ENCODE measurements at places on chromosomes 3 and 15.

GRCh38 chr15:58260205-58260724 lies 122.1 kb downstream of the AQP9 start:
- no peak for DNase-seq

- no peak for DNase-seq
These were observed 1110.1 kb downstream of the TBL1XR1 start for GRCh38 chr3:176087066-176087697.

DNA sequence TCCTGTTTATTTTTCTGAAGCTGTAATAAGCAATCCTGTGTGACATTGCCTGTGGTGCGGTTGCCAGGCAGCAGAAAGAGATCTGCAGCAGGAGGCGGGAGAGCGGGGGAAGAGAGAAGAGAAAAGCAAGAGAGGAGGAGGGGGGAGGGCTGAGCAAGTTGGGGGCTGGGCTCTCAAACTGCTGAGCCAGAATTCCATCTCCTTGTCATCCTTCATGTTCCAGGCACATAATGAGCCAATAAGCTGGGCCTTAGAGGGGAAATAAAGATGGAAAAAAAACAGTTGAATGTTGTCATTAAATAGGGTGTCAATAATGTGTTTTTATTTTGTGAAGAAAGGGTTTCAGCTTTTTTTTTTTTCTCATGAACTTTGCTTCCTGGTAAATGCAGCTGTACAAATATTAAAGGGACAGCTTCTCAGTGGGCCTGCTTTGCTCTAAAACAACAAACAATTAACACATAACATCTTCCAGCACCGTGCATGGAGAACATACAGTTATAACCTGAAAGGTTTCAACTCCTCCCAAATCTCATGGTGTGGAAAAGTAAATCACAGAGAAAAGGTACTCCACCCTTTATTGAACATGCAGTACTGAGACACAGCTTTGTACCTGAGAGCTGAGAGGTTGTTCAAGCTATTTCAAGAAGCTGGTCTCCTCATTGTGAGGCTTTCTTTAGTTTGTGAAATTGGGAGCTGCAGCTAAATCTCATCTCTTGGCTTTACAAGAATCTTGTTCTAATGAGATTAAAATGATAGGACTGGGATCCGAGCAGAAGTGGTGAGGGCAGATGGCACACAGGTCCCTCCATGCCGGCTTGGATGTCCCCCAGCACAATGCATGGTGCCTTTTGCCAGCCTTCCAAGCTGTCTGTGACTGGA lies 451.1 kb upstream of the KCNMB2 start:
- DNase-seq = peak; percentile 92

GRCh38 chr3:147507638-147508286 lies 98.6 kb downstream of the ZIC1 start:
- DNase-seq = no peak

DNA sequence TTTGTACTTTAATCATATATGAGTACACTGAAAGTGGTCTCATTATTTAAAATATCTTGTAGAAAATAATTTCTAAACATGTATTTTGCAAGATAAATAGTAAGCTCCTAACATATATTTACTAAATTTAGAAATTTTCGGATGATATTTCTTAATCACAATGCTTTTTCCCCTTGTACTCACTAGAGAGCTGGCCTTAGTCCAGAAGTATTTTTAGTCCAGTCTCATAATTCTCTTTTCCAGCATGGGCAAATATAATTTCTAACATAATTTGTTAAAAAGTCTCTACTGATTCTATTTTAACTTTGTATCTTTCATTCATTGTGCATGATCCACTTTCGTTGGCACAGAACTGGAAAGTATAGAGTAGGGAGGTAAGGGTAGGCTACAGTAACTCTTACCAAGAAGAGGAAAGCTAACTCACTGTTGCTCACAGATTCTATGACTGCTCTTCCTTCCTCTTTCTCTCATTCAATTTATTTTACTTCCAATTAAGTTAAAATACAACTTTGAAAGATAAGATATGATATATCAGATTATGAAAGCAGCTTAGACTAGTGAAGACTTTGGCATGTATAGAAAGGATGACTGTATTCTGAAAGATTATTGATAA lies 39.3 kb downstream of the FGF7 start:
- DNase-seq = no peak

- no peak for DNase-seq
These were observed 102.2 kb downstream of the PTPRG start for GRCh38 chr3:61663356-61664104.

- DNase-seq = no peak
These were observed 9.9 kb downstream of the KIF23 start for GRCh38 chr15:69424001-69424400.

GRCh38 chr3:36615861-36616260 lies 148.5 kb downstream of the DCLK3 start:
- no peak for DNase-seq

DNA sequence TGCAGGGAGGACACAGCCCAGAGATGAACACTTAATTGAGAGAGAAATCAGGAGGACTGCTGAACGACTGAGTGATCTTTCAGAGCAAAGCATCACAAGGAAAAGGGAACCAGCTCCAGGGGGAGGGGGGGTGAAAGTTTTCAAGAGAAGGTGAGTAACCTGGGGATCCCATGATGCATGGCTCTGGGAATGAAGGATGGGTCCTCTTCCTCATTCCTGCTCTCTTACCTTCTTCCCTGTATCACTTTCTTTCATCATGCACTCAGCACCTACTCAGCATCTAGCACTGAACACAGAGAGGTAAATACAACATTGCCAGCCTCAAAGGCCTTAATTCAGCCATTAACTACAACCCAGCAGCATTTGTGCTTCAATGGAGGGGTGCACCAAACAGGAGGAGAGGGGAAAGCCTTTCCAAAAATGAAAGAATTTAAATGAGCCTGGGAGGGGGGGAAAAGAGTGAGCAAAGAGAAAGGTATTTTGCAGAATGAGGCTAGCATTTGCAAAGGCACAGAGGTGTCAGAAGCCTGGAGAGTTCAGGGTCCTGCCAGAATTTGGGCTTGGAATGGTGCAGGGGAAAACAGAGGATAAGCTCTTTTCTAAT lies 427.4 kb downstream of the FOXP1 start:
- no peak for DNase-seq

- DNase-seq = no peak
These were observed 5.3 kb downstream of the KLF15 start for GRCh38 chr3:126351771-126352475.

GRCh38 chr3:23938688-23939087 lies 6.4 kb upstream of the NR1D2 start:
- DNase-seq = no peak

DNA sequence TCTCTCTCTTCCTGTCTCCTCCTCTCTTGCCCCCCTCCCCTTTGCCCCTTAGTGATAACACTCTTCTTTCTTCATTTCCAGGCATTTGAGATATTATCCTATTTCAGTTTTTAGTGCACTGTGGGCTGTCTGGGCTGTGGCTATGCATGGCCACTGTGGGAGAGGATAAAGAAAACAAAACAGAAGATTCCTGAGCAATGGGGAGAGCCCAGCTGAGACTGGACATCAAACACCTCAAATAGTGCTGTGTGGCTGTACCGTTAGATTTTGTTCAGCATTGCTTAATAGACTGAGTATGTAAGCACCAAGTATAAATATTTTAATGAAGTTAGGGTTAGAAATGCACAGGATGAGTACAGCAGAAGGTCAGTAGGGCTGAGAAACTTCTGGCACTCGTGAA lies 7.9 kb upstream of the GBE1 start:
- DNase-seq = peak; percentile 20

- no peak for DNase-seq
These were observed 333.1 kb upstream of the RBMS3 start for GRCh38 chr3:28947751-28948150.

GRCh38 chr3:45347315-45348000 lies 40.9 kb upstream of the LARS2 start:
- DNase-seq = no peak

DNA sequence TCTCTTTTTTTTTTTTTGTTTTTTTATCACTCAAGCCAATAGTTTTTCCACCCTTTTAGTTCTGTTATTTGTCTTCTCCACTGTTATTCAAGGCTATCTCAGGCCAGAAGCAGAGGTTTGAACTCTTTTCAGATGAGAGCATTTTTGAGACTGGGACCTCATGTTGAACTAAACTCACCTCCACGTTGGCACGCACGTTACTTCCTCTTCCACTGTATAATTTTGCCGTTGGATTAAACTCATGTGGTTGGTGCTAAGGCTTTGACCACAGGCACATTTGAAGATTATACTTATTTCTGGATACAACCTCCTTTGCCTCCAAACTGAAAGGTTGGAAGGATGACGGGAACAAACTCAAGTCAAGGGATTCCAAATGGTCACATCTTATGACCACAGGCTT lies 501.3 kb upstream of the TPRG1 start:
- no peak for DNase-seq

DNA sequence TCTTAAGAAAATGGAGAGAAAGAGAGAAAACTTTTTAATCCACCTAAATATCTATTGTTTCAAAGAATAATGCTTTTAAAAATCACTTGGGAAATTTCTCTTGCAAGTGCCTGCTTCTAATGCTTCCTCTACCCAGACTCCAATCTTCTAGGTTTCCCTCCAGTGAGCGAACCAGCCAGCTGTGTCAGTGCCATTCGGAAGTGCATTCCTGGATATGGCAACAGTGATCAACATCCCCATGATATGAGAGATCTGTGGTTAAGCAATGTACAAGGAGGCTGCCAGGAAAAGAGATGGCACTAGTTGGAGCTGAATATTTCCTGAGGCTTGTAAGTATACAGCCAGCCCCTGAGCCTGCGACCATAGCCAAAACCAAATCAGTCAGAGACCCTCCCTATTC lies 53.3 kb upstream of the KCNMB2 start:
- DNase-seq = no peak

DNA sequence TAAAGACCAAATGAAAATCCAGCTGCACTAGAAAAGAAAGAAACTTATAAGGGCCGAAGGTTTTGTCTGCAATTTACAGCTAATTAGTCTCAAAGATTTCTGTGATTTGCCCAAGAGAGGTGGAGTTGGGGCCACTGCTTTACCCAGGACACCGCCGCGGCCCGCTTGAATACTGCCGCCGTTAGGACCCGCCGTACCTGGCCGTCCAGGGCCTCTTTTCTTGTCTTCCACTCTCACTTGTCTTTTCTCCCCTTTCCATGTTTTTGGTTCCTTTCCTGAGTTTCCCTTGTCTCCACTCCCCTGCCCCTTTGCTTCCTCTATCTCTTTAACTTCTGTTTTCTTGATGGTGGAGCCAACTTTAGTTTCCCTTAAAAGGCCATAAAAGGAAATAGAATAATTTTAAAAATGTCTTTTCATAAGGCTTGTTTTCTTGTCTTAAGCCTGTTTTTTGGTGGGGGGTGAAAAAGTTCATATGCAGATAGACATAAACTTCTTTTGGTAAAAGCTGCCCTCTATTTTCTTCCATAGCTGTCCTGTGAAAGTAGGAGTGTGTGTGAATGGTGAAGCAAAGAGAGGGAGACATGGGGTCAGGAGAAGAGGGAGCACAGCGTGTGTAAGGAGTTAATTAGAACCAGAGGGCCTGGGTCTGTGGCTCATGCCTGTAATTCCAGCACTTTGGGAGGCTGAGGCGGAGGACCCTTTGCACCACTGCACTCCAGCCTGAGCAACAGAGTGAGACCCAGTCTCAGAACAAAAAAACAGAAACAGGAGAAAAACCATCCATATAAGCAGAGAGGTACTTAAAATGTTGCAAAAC lies 16.0 kb upstream of the CCNL1 start:
- DNase-seq = peak; percentile 9

DNA sequence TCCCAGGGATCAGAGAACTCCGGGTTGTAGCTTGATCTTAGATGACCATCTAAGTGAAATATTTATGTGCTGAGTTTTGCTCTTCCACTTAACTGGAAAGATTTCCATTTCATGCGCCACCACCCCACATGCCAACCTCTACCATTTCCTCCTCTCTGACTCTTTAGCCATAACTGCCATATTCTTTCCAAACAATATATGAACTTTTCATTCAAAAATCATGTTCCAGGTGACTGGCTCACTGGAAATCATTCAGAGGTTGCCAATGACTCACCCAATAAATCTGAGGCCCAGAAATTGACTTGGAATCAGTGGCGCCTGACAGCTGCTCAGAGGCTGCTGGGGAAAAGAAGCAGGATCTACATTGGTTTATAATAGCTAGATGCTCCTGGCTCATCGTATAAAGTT lies 31.6 kb upstream of the FAM174B start:
- no peak for DNase-seq

DNA sequence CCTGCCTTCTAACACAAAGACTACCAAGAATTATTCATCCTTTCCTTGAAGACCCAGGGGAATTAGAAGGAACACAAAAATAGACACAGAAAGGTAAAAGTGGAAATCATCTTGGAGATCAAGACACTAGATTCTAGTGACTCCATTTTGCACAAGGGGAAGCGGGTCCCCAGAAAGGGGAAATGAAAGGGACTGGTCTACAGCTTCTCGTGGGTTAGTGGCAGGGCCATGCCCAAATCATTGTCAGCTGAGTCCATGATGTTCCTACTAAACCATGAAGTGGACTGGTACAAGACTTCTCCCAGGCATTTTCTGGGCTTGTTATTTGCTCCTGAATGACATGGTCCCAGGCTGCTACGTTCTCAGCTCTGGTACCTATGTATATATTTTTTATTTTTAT lies 230.7 kb upstream of the TPRG1 start:
- no peak for DNase-seq

DNA sequence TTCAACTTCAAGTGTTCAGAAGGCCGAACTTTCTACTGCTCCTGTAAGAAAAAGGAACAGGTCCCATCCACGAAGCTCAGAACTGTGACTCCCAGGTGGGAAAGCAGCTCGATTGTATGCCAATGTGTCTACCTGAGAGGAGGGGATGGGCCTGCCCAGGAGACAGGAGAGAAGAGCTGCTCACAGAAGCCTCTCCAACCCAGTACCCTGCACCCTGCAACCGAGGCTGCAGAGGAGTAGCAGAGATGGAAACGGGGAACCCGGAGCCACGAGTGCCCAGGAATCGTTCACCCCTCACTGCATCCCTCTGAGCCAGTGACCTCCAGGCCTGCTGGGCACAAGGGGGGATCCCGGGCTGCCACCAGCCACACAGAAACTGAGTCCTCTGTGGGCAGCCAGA lies 86.5 kb upstream of the PRR23E start:
- no peak for DNase-seq
